ENCODE measurements at places on chromosomes 5 and 9.

GRCh38 chr5:93044859-93045666 is 536.0 kb downstream of the NR2F1-AS1 start:
- no peak for DNase-seq

DNA sequence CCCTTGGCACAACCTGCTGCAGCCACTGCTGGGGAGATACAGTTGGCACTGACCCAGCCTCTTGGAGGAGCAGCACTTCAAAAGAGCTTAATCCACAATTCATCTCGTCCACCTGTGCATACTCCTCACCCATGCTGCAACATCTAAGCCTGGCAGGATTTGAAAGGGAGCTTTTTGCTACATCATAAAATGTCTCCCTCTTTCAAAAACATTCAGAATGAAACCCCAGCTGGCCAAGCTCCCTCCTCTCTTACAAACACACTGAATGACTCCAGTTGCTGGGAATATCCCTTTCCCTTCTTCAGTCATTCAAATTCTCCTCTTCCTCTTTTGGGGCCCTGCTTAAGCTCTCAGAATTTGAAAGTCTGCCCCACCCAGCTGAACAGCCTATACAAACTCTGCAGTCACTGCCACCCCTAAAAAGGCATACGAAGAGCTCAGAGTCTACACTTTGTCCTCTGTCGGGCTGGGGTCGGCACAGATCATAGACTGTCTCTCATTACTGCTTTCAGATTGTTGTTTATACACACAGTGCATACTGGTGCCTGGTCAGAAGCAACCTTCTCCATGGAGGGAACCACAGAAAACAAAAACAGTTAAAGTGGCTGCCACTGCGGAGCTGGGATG is 8.8 kb upstream of the C5orf15 start:
- no peak for DNase-seq

- no peak for DNase-seq
Observed at GRCh38 chr9:127457191-127457878, 6.0 kb downstream of the LRSAM1 start.

GRCh38 chr9:107351382-107352045 is 68.4 kb downstream of the RAD23B start:
- DNase-seq, result no peak

- no peak for DNase-seq
Observed at GRCh38 chr5:148454576-148454975, 70.8 kb downstream of the FBXO38 start.

DNA sequence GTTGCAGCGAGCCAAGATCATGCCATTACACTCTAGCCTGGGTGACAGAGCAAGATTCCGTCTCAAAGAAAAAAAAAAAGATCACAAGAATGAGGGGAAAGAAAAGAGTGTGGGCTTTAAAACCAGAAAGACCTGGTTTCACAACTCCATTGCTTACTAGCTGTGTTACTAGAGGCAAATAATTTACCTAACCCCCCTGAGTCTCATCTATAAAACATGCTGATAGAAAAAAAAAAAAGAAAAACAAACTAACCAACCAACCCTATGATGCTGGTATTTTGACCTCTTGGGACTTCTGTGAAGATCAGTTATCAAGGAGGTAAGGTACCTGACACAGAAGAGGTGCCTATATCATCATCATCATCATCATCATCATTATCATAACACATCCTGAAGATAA is 60.2 kb upstream of the UBTD2 start:
- no peak for DNase-seq

GRCh38 chr5:142901476-142902185 is 131.5 kb downstream of the ARHGAP26 start:
- DNase-seq, result no peak

DNA sequence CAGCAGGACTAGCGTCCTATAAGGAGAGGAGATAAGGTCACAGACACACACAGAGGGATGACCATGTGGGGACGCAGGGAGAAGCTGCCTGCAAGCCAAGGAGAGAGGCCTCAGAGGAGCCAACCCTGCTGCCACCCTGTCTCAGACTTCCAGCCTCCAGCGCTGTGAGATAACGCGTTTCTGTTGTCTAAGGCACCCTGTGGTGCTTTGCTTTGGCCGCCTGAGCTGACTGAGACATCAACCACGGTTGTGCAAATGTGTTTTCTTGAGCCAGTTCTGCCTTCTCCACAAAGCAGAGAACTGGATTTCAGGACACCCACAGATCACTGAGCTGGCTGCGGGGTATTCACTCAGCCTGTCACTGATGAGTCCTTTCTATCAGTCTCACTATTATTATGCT is 149.1 kb downstream of the NXNL2 start:
- no peak for DNase-seq

Measured in stimulated activated CD4-positive, alpha-beta T cell treated with anti-CD3 and anti-CD28 coated beads, TNF-alpha, amount 100 ng/mL, for 1 hour (primary cell).